Stimulated activated CD4-positive, alpha-beta T cell treated with anti-CD3 and anti-CD28 coated beads, Interleukin-1b, Interleukin-23, amount 100 ng/mL, for 4 hours (primary cell): ENCODE measurements at places on chromosomes 12 and 14.

DNA sequence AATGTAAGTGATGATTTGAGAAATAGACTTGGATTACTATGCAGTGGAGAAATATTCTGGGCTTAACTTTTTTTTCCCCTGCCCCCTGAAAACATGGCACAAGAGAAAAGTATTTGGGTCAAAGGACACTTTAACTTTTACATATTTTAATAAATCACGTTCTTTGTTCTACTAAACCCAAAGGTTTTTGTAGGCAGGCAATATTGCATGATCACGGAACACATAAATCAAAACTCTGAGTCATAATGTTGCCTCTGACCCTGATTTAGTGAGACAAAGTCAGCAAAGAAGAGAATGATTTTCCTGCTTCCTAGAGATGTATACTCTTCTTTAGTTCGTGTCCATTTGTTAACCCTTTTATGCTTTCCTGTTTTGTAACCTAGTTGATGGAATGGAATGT, 38.0 kb downstream of the ABCD2 start:
- DNase-seq: no peak

DNA sequence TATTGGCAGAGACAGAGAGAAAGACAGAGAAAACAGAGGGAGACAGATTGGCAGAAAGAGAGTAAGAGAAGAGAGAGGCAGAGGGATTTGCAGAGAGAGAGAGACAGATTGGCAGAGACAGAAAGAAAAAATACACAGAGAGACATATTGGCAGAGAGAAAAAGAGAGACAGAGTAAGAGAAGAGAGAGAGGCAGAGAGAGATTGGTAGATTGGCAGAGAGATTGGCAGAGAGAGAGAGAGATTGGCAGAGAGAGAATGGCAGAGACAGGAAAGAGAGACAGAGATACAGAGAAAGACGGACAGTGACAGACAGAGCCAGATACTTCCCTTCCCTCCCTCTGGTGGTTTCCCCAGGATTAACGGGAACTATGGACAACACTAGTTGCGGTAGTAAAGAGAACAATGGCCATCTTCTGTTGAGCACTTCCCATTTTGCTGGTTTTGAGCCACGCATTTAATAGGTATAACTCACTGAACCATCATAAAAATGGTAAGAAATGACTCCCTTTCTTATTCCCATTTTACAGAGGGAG, 2.6 kb upstream of the NOS1 start:
- DNase-seq: no peak

- DNase-seq: no peak
Measured at GRCh38 chr12:73106296-73106695, 834.1 kb downstream of the TRHDE start.

- DNase-seq: no peak
Measured at GRCh38 chr14:23608454-23608853, 27.7 kb upstream of the DHRS2 start.

DNA sequence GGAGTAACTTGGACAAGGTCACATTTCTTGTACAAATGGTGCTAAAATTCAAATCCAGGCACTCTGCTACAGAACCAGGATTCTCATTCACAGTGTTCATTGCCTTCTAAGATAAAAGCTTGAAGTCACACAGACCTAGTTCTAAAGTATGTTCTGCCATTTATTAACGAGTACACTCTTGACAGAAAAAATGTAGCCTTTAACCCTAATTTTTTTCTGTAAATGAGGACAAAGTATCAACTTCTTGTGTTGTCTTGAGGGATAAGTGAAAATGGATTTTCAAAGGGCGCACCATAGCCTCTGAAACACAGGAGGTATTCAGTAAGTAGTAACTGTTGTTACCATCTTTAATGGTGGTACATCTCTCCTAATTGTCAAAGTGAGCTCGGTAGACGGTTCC, 379.8 kb upstream of the FLRT2 start:
- DNase-seq: no peak

GRCh38 chr12:12349711-12350665, at the start of gene MANSC1:
Gene MANSC1, minus strand, starts transcription at chr12:12350242. Its CDS starts 6,928 bp downstream, at chr12:12343314.
- DNase-seq: peak; percentile 18

- no peak for DNase-seq
Measured at GRCh38 chr14:50828721-50829488, 2.1 kb downstream of the NIN start.

DNA sequence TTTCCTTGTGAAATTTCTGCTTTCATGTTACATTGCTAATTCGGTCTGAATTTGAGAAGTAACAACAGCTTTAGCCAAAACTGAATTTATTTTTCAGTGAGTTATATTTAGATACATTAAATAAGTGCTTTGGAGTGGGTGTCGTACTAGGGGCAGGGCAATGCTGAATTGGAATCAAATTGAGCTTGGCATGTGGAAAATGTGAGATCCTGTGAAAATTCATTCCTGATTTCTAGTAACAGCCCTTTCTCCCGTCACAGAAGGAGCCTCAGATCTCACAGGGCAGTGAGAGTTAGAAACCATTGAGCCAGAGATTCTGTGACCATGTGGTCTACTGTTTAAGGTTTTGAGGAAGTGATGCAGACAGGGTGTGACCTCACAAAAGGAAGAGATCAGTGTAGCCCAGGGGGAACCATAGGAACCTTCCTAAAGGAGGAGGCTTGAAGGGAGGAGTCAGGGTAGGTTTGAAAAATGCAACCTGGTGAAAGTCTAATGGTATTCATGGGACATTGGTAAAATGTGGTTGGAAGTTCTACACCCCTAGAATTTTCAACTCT, 1136.8 kb downstream of the AACS start:
- no peak for DNase-seq

DNA sequence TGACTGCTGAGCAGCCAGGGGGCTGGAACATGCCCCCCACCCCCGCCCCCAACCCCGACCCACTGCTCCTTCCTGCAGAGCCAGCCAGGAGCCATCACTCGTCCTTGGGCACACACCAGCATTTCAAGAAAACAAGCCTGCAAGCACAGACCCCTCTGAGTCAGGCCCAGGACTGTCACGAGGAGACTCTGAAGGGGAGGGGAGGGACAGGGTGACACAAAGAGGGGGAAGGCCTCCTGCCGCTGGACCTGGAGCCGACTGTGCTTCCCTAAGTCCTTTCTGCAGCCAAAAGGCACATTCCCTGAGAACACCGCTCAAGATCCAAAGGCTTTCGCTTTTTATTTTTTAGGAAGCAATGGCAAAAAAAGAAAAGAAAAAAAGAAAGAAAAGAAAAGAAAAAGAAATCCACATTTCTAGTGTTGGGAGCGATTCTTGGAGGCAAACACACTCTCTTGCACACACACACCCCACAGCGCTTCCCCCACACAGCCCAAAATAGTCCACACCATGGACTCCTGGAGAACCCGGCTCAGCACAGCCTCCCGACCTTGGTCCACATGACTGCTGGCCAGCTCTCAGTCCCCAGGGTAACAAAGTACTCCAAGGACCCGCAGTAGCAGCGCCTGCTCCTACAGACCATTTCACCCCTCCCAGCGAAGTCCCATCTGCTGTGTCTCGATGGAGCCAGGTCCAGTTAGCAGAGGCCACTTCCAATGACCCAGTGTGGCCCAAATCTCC, 101.7 kb downstream of the DPF3 start:
- no peak for DNase-seq

DNA sequence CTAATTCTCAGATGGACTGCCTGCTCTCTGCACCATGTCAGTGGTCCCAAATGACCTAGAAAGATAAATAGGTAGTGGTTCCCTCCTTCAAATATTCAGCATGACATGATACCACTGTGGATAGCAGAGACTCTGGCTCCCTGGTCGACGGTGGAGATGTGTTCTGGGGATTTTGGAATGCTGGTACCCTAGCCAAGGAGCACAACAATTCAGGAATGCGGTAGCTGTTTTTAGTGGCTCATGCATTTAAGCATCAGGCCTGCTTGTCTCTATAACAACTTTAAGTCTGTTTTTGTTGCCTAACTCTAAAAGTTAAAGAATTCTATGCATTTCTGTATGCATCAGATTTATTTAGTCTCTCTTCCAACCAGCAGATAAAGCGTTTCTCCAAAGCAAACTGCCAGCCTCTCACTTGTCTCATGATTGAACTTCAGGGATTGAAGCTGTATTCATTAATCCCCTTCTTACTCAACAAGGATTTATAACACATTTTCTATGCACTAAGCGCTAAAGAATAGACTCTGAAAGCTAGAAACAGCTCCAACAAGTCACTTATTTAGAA, 164.9 kb upstream of the BMP4 start:
- DNase-seq: no peak

DNA sequence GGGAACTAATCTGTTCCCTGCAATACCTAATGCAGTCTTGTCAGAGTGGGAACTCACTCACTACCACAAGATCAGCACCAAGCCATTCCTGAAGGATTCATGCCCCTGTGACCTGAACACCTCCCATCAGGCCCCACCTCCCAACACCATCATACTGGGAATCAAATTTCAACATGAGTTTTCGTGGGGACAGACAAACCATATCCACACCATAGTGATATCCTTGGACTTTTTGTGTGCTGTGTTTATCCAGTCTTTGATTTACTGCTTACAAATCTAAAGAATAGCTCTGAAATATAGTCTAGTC, 243.5 kb downstream of the FBXL14 start:
- no peak for DNase-seq

DNA sequence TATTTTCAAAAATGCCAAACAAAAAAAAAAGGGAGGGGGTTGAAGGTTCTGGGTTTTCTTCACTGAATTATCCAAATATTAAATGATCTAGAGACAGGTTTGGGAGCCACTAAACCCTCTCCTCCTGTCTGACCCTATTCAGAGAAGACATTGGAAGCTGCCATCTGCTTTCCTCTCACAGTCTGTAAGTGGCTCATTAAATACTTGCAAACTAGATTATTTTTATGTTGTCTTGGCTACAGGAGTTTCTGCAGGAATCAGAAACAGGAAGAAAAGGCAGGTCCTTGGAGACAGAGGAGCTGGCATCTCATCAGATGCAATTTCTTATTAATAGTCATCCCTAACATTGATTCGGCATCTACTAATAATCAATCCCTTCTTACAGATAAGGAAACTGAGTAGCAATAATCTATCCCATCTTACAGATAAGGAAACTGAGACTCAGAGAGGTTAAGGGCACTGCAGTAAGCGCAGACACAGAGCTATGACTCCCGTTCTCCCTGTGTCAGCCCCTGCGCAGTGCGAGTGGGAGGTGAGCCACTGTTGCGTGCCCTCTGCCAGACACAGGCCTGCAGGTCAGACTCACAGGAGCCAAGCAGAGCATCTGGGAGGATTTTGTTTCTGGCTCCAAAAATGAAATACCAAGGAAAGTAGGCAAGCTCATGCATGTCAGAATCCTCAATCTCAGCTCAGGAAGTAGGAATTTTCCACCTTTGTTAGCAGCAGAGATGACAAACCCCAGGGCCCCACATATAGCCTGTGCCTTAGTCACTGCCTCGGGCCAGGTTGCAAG, 11.0 kb downstream of the BDKRB2 start:
- DNase-seq: no peak

DNA sequence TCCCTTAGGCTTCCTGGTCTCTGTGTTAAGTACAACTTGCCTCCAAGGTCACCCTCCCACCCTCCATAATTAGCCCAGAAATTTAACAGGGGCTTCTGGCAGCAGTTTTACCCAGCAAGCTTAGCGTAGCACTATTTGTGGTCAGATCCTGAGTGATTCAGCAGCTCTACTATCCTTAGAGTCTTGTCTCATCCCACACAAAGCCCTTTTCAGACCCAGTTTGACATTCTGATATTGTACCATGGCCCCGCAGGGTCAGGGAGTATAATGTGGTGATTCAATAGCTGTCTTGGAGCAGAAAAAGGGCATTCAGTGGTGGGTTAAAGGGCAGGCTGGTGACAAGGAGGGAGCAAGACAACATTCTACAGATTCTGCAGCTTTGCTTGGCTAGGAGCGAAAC, 153.8 kb upstream of the DDHD1 start:
- DNase-seq: no peak

GRCh38 chr12:210277-211141, 3.4 kb downstream of the SLC6A12 start:
- no peak for DNase-seq

- DNase-seq: no peak
Measured at GRCh38 chr12:106149096-106149784, 10.5 kb upstream of the NUAK1 start.

DNA sequence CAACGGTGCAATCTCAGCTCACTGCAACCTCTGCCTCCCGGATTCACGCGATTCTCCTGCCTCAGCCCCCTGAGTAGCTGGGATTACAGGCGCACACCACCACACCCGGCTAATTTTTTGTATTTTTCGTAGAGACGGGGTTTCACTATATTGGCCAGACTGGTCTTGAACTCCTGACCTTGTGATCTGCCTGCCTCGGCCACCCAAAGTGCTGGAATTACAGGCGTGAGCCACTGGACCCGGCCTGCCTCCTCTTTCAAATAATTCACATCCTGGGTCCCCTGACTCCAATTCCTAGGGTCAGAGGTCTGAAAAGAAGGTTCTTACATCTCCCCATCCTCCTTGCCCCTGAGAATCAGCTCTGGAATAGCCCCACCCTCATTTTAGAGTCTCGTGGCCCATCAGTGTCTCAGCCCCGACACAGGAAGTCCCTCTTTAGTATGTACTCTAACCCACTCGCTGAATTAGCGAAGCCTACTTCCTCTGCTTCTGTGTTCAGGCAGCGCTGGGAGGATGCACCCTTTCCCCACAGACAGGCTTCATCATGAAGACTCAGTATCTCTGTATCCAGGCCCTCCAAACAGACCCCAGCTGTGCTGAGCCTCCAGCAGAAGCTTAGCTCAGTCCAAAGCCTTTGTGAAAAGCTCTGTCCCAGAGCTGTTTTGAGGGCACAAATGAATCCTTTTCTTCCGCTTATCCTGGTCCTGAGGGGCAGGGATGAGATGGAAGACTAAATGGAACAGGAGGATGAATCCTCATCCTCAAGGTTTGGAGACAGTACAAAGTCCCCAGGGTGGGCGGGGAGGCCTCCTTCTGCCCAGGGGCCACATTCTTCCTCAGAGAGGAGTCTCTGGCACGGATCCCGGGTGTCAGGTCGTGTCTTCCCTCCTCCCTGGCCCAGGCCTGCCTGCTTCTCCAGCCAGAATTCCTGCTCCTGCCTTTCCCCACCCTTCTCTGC, 3.5 kb downstream of the LPAR5 start:
- no peak for DNase-seq

- DNase-seq: no peak
Measured at GRCh38 chr14:100786576-100787219, 39.2 kb upstream of the MEG3 start.

- no peak for DNase-seq
Measured at GRCh38 chr12:13316587-13317246, 120.2 kb downstream of the EMP1 start.

DNA sequence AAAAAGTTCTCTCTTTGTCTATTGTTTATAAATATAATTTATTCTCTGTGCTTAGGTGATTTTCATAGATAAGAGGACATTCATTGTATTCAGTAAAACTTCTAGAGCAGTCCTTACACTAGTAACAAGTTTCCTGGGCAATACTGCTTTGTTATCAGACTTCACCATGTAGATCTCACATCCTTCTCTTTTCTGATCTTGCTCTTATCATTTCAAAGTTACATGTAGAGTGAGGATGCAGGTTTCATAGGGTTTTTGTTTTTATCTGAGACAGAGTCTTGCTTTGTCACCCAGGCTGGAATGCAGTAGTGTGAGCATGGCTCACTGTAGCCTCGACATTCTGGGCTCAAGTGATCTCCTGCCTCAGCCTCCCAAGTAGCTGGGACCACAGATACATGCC, 789.5 kb downstream of the DIO2 start:
- no peak for DNase-seq
